Stimulated activated CD4-positive, alpha-beta T cell treated with anti-CD3 and anti-CD28 coated beads, TNF-alpha, amount 100 ng/mL, for 48 hours (primary cell): ENCODE measurements at places on chromosomes 16 and 17.

- no peak for DNase-seq
Measured at GRCh38 chr16:26668026-26668425, 398.7 kb upstream of the C16orf82 start.

DNA sequence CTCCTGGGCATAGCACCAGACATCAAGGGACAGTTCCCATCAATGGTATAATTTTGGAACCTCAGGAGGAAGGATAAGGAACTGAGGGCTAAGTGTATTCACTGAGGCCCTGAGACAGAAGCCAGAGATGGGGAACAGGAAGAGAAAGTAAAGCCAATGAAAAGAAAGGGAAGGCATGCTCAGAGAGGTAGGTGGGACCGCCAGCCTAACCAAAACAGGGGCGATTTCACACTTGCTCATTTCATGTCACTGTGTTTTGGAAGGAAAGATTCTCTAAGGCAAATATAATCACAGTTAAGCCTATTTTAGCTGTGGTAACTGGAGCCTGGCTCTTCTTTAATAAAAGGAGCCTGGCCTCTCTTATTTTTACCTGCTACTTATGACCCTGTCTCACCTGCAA is 411.1 kb downstream of the CDH13 start:
- DNase-seq = no peak

DNA sequence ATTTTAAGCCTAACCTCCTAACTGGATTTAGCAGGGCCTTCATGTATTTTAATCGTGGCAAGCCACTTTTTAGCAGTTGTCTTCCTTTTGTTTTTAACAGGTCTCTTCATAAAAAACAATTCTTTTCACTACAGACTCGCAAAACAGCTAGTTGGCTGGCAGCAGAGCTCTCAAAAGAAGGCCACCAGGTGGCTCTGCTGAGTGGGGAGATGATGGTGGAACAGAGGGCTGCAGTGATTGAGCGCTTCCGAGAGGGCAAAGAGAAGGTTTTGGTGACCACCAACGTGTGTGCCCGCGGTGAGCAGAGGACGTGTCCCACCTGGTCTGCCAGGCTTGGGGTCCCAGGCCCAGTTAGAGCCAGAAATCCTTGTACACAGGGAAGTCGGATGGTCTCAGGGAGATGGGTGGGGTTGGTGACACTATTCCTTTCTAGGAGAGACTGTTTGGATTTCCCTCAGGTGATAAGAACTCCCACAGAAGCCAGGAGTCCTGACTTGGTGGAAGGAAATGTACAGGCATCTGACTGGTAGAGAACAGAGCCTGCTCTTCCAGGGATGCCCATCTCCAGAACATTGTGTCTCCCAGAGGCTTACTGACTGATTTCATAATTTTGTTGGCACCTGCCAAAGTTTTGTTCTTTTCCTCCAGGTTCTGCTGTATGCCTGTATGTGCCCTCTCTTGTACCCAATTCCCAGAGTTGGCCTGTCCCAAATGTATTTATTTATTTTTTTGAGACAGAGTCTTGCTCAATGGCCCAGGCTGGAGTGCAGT is 14.9 kb upstream of the DDX19A start:
- DNase-seq = no peak

DNA sequence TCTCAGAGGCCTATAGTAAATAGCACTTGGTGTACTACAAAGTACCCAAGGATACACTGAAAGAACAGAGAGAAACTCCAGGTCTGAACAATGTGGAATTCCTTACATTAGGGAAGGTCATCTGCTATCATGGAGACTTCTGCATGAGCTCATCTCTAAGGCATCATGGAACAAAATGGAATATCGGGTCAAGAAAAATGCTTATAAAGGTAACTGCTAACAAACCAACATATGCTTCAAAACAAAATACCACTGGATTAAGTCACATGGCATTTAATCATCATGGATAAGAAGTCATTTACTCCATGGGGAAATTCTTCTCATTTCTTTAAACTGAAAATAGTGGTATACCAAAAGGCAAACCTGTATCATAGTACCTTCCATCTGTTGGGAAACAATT is 34.2 kb downstream of the TXNDC11 start:
- DNase-seq = no peak

- peak; percentile 51 for DNase-seq
Measured at GRCh38 chr16:31472709-31473203, 804 bp downstream of the TGFB1I1 start.

GRCh38 chr17:35373534-35373983 is at the start of gene SLFN11:
Gene SLFN11, minus strand, starts transcription at chr17:35373621. Its CDS starts 9,814 bp downstream, at chr17:35363807.
- DNase-seq = peak; percentile 88

DNA sequence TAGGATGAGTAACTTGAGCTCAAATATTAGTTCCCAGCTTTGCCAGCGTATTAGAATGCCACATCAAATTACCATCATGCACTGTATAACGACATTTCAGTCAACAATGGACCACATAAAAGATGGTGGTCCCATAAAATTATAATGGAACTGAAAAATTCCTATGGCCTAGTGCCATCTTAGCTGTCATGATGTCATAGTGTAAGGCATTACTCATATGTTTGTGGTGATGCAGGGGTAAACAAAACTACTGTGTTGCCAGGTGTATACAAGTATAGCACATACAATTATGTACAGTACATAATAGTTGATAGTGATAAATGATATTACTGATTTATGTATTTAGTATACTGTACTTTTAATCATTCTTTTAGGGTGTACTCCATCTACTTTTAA is 54.4 kb upstream of the NETO2 start:
- no peak for DNase-seq

- no peak for DNase-seq
Measured at GRCh38 chr16:68291227-68291626, 19.5 kb downstream of the SLC7A6OS start.

DNA sequence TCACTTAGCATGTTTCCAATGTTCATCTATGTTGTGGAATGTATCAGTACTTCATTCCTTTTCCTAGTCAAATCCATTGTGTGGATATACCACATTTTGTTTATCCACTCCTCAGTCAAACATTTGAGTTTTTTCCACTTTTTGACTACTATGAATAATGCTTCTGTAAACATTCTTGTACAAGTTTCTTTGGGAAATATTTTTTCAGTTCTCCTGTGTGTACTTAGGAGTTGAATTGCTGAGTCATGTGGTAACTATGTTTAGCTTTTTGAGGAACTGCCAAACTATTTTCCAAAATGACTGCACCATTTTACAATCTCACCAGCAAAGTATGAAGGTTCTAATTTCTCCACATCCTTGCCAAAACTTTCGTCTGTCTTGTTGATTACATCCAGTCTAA is 223.7 kb upstream of the AXIN2 start:
- no peak for DNase-seq

- no peak for DNase-seq
Measured at GRCh38 chr17:19000531-19001325, 3.8 kb downstream of the FAM83G start.

DNA sequence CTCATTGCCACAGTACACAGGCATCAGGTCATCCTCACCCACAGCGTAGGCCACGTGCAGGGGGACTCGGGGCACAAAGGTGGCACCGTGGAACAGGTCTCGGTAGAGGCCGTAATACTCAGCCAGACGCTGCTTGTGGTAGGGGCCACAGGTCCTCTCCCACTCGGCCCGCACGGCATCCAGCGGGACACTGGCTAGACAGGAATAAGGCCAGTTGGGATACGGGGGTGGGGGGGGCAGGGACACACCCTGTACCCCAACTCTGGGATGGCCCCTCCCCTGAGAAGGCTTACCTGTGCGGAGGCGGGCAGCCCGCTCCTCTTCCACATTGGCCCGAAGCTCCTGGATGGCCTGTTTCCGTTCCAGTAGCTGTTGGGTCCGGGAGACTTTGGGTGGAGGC is 3.0 kb downstream of the MRPL38 start:
- DNase-seq = no peak

DNA sequence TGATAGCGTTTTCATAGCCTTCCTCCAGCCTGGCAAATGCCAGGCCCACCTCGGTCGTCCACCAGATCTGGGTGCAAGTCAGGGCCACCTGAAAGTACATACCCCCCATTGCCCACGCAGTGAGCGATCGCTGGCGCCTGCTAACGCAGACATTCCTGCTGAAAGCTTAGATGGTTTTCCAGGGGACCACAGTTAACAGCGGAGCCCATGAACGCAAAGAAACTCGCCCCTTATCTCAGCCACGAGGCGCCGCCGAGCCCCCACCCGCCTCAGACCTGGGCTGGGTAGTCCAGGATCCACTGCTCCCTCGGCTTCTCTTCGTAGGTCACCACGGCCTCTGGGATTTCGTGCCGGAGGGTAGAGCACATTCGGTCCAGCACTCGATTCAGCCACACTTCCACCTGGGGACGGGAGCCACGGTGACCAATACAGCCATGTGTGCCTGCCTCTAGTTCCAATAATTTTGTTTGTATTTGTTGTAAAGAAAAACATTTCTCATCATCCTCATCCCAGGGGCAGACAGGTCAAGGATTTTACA is 74.5 kb downstream of the DNAH17 start:
- no peak for DNase-seq

- no peak for DNase-seq
Measured at GRCh38 chr16:56413381-56413780, 12.0 kb downstream of the AMFR start.

GRCh38 chr17:34582185-34582900 is 3.0 kb downstream of the TMEM132E start:
- DNase-seq = no peak

DNA sequence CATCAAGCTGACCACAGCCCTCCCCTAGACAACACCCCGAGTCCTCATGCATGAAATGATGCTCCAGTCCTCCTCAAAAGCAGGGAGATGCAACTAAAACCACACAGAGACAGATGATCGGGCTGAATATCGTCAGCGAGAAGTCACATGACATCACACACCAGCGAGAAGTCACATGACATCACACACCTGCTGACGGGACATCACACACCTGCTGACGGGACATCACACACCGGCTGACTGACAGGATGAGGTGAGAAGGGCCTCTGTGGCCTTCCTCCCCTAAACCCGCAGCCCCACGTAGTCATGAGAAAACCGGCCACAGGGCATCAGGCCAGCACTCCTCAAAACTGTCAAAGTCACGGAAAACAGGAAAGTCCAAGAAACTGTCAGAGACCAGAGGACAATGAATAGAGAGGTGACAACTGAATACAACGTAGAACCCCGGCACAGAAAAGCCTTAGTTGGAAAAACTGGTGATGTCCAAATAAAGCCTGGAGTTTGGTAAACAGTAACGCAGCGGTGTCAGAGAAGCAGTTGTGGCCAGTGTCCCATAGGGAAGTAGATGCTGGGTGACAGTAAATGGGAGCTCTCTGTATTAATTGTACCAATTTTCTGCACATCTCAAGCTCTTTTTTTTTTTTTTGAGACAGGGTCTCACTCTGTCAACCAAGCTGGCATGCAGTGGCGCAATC is 14.3 kb downstream of the LITAF start:
- DNase-seq = no peak

- DNase-seq = no peak
Measured at GRCh38 chr17:1989135-1989534, 36.0 kb downstream of the RTN4RL1 start.

- no peak for DNase-seq
Measured at GRCh38 chr17:50514936-50515702, 6.9 kb downstream of the MYCBPAP start.

DNA sequence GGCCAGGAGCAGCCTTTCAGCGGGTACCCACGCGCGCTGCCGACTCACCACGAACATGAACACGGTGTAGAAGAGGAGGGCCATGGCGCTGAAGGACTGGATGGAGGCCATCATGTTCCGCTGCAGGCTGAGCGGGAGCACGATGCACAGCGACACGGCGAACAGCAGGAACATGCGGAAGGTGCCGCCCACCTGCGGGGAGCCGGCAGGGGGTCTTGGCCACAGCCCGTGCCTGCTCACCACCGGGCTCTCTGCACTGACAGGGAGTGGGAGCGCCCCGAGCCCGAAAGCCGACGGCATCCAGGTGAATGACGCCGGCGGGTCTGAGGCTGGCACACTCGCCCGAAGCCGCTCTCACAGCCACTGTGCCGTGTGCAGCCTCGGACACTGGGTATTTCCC is 13.0 kb downstream of the SLC38A10 start:
- no peak for DNase-seq

DNA sequence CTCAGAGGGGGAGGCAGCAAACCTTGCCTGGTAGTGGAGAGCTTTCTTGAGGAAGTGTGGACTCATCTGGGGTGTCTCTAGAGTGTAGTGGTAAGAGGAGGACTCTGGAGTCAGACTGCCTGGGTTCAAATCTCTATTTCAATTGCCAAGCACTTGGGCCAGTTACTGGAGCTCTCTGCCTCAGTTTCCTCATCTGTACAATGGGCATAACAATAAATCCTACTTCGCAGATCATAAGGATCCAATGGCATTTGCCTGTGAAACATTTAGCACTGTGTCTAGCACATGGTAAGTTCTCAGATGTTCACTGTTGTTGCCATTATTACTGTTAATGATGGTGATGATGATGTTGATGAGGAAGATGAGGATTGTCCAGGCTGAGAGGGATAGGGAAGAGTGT is 23.6 kb upstream of the WFDC1 start:
- DNase-seq = no peak

DNA sequence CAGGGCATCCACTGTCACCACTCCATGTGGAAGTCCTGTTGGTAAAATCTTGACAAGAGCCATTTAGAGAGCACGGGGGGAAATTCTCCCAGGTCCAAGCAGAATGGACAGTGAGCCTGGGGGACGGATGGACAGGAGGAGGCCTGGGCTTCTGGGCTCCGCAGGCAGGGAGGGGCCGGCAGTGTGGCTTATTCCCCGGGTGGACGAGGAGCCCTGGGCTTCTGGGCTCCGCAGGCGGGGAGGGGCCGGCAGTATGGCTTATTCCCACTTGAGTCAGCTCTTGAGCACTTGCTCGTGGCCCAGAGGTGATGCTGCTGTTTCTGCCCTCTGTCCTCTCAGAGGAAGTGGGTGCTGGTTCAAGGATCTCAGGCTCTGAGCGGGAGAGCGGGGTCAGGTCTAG is 22.2 kb upstream of the RPL13 start:
- no peak for DNase-seq

GRCh38 chr16:89155184-89155679 is 16.3 kb upstream of the CDH15 start:
- no peak for DNase-seq

DNA sequence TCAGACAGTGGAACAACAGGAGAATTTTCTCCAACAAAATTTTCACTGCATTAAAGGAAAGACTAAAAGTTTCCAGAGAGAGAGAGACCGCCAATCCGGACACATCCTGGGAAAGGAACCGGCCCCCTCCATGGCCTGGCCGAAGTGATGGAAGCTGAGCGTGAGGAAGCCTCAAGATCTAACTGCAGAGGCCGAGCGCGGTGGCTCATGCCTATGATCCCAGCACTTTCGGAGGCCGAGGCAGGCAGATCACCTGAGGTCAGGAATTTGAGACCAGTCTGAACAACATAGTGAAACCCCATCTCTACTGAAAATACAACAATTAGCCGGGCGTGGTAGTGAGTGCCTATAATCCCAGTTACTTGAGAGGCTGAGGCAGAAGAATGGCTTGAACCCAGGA is 3.9 kb downstream of the CTRB2 start:
- DNase-seq = no peak

DNA sequence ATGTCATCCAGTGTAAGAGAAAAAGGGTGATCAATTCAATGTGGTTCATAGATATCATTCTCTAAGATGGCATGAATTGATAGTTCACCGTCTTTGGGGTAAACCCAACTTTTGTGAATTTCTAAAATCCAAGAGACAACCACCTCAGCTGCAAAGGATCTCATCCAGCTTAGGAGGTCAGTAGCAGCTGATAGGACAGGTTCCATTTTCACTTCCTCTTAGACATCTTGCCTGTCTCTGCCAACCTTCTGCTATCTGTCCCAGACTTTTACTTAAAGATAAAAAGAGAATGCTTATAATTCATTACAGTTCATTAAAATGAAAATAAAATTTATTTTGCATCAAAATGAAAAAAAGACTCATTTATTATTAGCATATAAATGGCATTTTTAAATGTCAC is 468.2 kb downstream of the XYLT1 start:
- no peak for DNase-seq
